GM23338 (cell line): ENCODE measurements at places on chromosomes 5 and 9. TPM values are rescaled to one million over a fixed set of nuclear protein-coding genes. Genes with fewer than 3 reads are reported as not detected.

The GIN1 gene
- 3.8 and 5.8 TPM in 2 replicates for total RNA-seq

The IGFBPL1 gene
- 75.6 and 78.5 TPM in 2 replicates for total RNA-seq

The DAPK1 gene
- 109 and 134 TPM in 2 replicates for total RNA-seq

The IL31RA gene
- not detected in 2 replicates for total RNA-seq

The IL11RA gene
- 4.9 and 5.8 TPM in 2 replicates for total RNA-seq

- no peak overlapping the region for H3K4me3 ChIP-seq
- no peaks in the 10 kb centered on the region for H3K36me3 ChIP-seq
- H3K27me3 ChIP-seq, result no peaks in the 10 kb centered on the region
- H3K4me1 ChIP-seq, result no peaks in the 10 kb centered on the region
- H3K27ac ChIP-seq, result no peak overlapping the region
These were observed 129.8 kb downstream of the GADD45G start for GRCh38 chr9:89734600-89735041.

DNA sequence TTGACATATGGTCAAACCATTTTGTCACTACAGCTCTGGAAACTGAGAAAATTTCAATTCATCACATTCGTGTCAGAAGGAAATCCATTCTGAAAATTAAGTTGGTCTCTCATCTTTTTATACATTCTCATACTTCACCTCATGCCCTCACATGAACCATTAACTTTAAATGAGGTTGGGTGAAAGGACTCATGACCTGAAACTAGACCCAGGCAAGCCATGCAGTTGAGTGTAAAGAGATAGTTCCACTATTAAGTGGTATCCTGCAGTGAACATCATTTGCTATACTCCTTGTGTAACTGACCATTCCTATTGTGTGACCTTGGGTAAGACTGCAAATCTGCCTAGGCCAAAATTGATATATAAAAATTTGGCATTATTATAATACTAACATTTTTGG, 299.6 kb upstream of the GRIN3A start:
- H3K4me3 ChIP-seq, result no peak overlapping the region
- no peak overlapping the region for H3K27ac ChIP-seq
- DNase-seq, result no peak
- no peaks in the 10 kb centered on the region for H3K27me3 ChIP-seq
- peaks cover 9% of the 10 kb centered on the region; the same call in 1 of the 2 replicates for H3K36me3 ChIP-seq

- H3K4me1 ChIP-seq, result peaks cover 11% of the 10 kb centered on the region; the same call in 1 of the 2 replicates
- no peak for DNase-seq
- no peaks in the 10 kb centered on the region for H3K36me3 ChIP-seq
These were observed 35.2 kb upstream of the PITX1 start for GRCh38 chr5:135069016-135069770.

The NIPBL gene
- 40.3 and 44.2 TPM in 2 replicates for total RNA-seq

- peaks cover 6% of the 10 kb centered on the region; the same call in 1 of the 2 replicates for H3K36me3 ChIP-seq
- no peak overlapping the region for H3K4me3 ChIP-seq
- DNase-seq, result no peak
- H3K27ac ChIP-seq, result no peak overlapping the region
- peaks cover 31% of the 10 kb centered on the region for H3K4me1 ChIP-seq
These were observed 140.4 kb downstream of the PSAT1 start for GRCh38 chr9:78437296-78437695.

The TMED9 gene
- total RNA-seq, result 130 and 142 TPM in 2 replicates

- H3K27ac ChIP-seq, result no peak overlapping the region
- peaks cover 16% of the 10 kb centered on the region for H3K4me1 ChIP-seq
- H3K4me3 ChIP-seq, result no peak overlapping the region
These were observed 18.1 kb downstream of the LRRC70 start for GRCh38 chr5:62596691-62597090.

GRCh38 chr9:16387382-16387781, 483.1 kb downstream of the BNC2 start:
- no peak overlapping the region for H3K27ac ChIP-seq
- DNase-seq, result no peak
- no peak overlapping the region for H3K4me3 ChIP-seq
- no peaks in the 10 kb centered on the region for H3K27me3 ChIP-seq

The GEMIN5 gene
- total RNA-seq, result 46.7 and 49.7 TPM in 2 replicates

GRCh38 chr5:143219696-143220095, 183.8 kb downstream of the NR3C1 start:
- H3K27ac ChIP-seq, result no peak overlapping the region
- peaks cover 7% of the 10 kb centered on the region; the same call in 1 of the 2 replicates for H3K36me3 ChIP-seq
- H3K27me3 ChIP-seq, result no peaks in the 10 kb centered on the region
- H3K4me1 ChIP-seq, result no peaks in the 10 kb centered on the region

DNA sequence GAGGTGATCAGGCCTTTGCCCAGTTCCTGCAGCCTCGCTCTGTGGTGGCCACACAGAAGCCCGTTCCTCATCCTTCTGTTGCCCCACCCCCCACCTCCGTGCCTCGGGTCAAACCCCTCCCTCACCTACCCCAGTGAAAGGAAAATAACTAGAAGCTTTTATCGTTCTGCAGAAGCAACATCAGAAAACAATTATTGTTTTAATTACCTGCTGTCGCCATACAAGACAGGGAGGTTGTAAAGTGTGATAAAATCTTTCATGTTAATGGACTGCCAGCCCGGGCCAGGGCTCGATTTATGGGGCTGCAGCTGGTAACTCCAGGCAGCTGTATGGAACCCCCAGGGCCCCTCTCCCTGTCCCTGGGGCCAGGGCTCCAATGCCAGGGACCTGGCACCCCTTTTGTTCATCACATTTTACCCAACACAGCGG, 20.6 kb downstream of the UNC5A start:
- H3K4me1 ChIP-seq, result no peaks in the 10 kb centered on the region
- DNase-seq, result no peak
- no peaks in the 10 kb centered on the region for H3K27me3 ChIP-seq
- H3K27ac ChIP-seq, result no peak overlapping the region

- H3K27me3 ChIP-seq, result no peaks in the 10 kb centered on the region
- H3K36me3 ChIP-seq, result no peaks in the 10 kb centered on the region; the same call in 1 of the 2 replicates
- H3K27ac ChIP-seq, result no peak overlapping the region
- H3K4me1 ChIP-seq, result peaks cover 13% of the 10 kb centered on the region
- no peak overlapping the region for H3K4me3 ChIP-seq
- no peak for DNase-seq
These were observed 117.4 kb upstream of the ELL2 start for GRCh38 chr5:96079075-96079474.

The WASHC1 gene
- total RNA-seq, result 4.6 and 4.9 TPM in 2 replicates

GRCh38 chr9:115030006-115030405, 88.0 kb downstream of the TNC start:
- no peak overlapping the region for H3K4me3 ChIP-seq
- no peak overlapping the region for H3K27ac ChIP-seq
- H3K27me3 ChIP-seq, result no peaks in the 10 kb centered on the region
- no peaks in the 10 kb centered on the region for H3K4me1 ChIP-seq

DNA sequence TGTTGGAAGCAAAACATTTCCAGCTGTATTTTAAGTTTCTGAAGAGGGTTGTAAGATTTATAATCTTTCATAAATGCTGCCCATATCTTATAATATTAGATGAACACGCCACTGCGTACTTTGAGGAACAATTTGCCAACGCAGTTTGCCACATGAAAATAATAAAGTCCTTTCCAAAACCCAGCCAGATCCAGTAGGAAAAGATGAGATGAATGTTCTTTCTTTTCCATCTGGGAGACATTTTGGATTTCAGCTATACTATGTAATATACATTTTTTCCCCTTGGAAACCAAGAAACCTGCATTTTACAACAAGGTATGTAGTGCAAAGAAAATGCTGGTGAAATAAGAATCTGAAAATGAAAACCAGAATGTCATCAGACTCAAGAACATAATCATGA, 125.4 kb downstream of the NFIB start:
- DNase-seq, result no peak
- no peaks in the 10 kb centered on the region for H3K27me3 ChIP-seq
- no peaks in the 10 kb centered on the region for H3K36me3 ChIP-seq

- H3K4me1 ChIP-seq, result peaks cover 6% of the 10 kb centered on the region; the same call in 1 of the 2 replicates
- no peaks in the 10 kb centered on the region for H3K36me3 ChIP-seq
- DNase-seq, result no peak
- H3K27me3 ChIP-seq, result no peaks in the 10 kb centered on the region
These were observed 76.7 kb downstream of the TRIM32 start for GRCh38 chr9:116763770-116764169.

DNA sequence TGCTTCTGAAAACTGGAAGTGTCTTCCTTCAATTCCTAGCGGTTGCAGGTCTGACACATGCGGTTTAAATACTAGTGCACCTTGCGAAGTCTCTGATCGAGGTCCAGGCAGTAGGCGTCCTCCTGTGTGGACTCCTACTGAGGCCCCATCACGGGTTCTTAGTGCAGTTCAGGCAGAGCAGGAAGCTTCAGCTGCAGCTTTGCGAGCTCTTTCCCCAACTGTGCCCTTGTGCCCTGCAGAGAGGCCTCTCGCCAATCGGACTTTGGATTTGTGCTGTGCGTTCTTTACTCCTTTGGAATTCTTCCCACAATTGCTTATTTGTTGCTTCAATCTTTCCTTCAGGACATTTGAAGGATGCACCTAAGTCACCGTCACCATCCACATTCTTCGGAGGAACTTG, 40.6 kb upstream of the FAM120AOS start:
- no peak overlapping the region for H3K4me3 ChIP-seq
- peaks cover 20% of the 10 kb centered on the region for H3K36me3 ChIP-seq
- no peak for DNase-seq
- no peaks in the 10 kb centered on the region for H3K27me3 ChIP-seq
- no peak overlapping the region for H3K27ac ChIP-seq

The SLC22A5 gene
- 2.4 and 4.8 TPM in 2 replicates for total RNA-seq

The SPATA31A1 gene
- not detected in 2 replicates for total RNA-seq

DNA sequence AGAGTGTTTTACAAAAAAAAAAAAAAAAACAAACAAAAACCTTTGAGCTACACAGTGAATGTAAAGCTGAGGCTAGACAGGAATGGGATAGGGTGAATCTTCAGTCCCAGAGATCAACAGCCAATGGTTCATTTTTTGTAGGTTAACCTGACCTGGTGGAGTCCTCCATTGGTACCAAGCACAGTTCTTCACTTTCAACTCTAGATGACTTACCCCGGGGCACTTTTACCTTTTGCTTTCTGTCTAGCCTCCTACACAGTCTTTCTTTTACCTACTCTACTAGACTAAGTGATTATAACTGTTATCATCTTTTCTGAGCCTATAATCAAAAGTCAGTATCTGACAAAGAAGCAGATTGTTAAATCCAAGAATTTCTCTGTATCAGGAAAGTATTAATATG, 50.9 kb downstream of the ANXA2R start:
- H3K27ac ChIP-seq, result no peak overlapping the region
- H3K36me3 ChIP-seq, result no peaks in the 10 kb centered on the region; the same call in 1 of the 2 replicates
- DNase-seq, result no peak
- peaks cover 12% of the 10 kb centered on the region; the same call in 1 of the 2 replicates for H3K4me1 ChIP-seq
- H3K4me3 ChIP-seq, result no peak overlapping the region
- H3K27me3 ChIP-seq, result peaks cover 81% of the 10 kb centered on the region

The HTR1A gene
- total RNA-seq, result 2.3 and 4.7 TPM in 2 replicates

The N4BP3 gene
- 52.7 and 58.2 TPM in 2 replicates for total RNA-seq

The TMEM174 gene
- total RNA-seq, result not detected in 2 replicates

The NPR3 gene
- 0.04 and 0.07 TPM in 2 replicates for total RNA-seq

- no peaks in the 10 kb centered on the region for H3K36me3 ChIP-seq
- H3K4me3 ChIP-seq, result no peak overlapping the region
- no peak for DNase-seq
- H3K27ac ChIP-seq, result no peak overlapping the region
- no peaks in the 10 kb centered on the region for H3K27me3 ChIP-seq
- H3K4me1 ChIP-seq, result no peaks in the 10 kb centered on the region
These were observed 84.4 kb downstream of the COL23A1 start for GRCh38 chr5:178505639-178506407.

The GDA gene
- 4.1 and 5.8 TPM in 2 replicates for total RNA-seq

GRCh38 chr5:84791138-84791537, 406.5 kb upstream of the EDIL3 start:
- no peak overlapping the region for H3K27ac ChIP-seq
- H3K4me1 ChIP-seq, result no peaks in the 10 kb centered on the region
- no peak overlapping the region for H3K4me3 ChIP-seq
- no peaks in the 10 kb centered on the region for H3K27me3 ChIP-seq
- no peak for DNase-seq

DNA sequence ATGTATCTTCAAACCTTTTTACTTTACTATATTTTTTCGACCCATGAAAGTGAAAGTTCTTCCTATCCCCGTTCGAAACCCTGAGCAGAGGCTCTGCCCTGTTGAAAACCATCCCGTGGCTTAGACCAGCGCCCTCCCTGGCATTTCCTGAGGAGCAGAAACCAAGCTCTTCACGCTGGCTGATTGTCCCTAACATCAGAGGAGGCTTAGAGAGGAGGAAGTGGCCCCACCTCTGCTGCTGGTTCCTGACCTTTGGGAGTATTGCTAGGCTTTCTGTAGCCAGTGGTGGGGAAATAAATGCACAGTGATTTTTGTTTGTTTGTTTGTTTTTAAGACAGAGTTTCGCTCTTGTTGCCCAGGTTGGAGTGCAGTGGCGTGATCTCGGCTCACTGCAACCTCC, 4.2 kb upstream of the PTGES start:
- H3K36me3 ChIP-seq, result no peaks in the 10 kb centered on the region
- no peak overlapping the region for H3K27ac ChIP-seq
- H3K4me3 ChIP-seq, result no peak overlapping the region

The IFNA13 gene
- total RNA-seq, result not detected in 2 replicates

GRCh38 chr9:12652973-12653372, 40.2 kb upstream of the TYRP1 start:
- no peaks in the 10 kb centered on the region for H3K36me3 ChIP-seq
- H3K27ac ChIP-seq, result no peak overlapping the region
- H3K4me3 ChIP-seq, result no peak overlapping the region
- H3K27me3 ChIP-seq, result no peaks in the 10 kb centered on the region
- no peaks in the 10 kb centered on the region for H3K4me1 ChIP-seq
- DNase-seq, result no peak

GRCh38 chr9:110784309-110784708, 115.7 kb downstream of the MUSK start:
- H3K36me3 ChIP-seq, result no peaks in the 10 kb centered on the region
- H3K4me1 ChIP-seq, result no peaks in the 10 kb centered on the region
- H3K27ac ChIP-seq, result no peak overlapping the region
- no peak for DNase-seq

GRCh38 chr5:173352366-173353349, 24.4 kb upstream of the STC2 start:
- no peaks in the 10 kb centered on the region for H3K4me1 ChIP-seq
- no peak overlapping the region for H3K27ac ChIP-seq
- no peak overlapping the region for H3K4me3 ChIP-seq
- H3K27me3 ChIP-seq, result no peaks in the 10 kb centered on the region
- DNase-seq, result no peak
- H3K36me3 ChIP-seq, result no peaks in the 10 kb centered on the region

The SKP2 gene
- 75.6 and 97.9 TPM in 2 replicates for total RNA-seq

- no peak for DNase-seq
- no peak overlapping the region for H3K4me3 ChIP-seq
- H3K27me3 ChIP-seq, result no peaks in the 10 kb centered on the region
- H3K4me1 ChIP-seq, result peaks cover 9% of the 10 kb centered on the region
These were observed 161.0 kb upstream of the ZNF618 start for GRCh38 chr9:113715086-113715485.

- no peak overlapping the region for H3K4me3 ChIP-seq
- peak; percentile 65 for DNase-seq
- no peak overlapping the region for H3K27ac ChIP-seq
- H3K36me3 ChIP-seq, result no peaks in the 10 kb centered on the region
These were observed 86.9 kb downstream of the NUDT12 start for GRCh38 chr5:103475629-103476240.

DNA sequence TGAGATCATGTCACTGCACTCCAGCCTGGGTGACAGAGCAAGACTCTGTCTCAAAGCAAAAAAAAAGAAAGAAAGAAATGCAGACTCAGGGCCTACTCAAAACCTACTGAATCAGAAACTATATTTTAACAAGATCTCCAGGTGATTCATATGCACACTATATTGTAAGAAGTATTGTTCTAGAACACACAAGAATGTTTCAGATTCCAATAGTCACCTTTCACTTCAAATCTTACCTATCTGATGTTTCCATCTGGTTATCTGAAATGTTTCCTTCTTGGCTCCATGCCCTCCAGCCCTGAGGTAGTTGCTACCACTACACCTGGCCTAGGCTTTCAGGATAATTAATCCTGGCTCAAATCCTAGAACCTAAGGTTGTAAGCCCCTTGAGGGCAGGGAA, 36.8 kb upstream of the SNX2 start:
- no peak overlapping the region for H3K27ac ChIP-seq
- H3K4me1 ChIP-seq, result no peaks in the 10 kb centered on the region

The KIAA0825 gene
- 1.7 and 3.1 TPM in 2 replicates for total RNA-seq
